NCI-H69 (cell line): ENCODE measurements at places on chromosomes 5 and 9.
A peak's percentile ranks its signal among the peaks of the same experiment; 100 is the strongest.

- DNase-seq, result no peak
Measured at GRCh38 chr9:94563548-94563947, 8.7 kb downstream of the PCAT7 start.

GRCh38 chr9:87783180-87783579 lies 57.3 kb downstream of the CTSL start:
- no peak for DNase-seq

DNA sequence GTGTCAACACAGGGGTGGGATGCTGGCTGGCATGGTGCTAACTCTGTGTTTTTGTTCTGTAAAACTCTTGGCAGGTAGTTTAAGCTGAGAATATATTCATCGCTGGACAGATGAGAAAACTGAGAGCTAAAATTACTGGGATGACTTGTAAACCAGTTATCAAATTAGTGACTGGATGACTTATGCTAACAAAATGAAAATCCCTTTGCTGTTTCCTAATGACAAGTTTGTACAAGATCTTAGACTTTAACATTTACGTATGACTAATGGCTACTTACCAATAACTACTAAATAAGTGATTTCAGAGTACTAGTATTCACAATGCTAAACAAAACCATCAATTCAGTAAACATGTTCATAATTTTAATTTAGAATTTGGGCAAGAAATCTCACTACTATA lies 854.8 kb upstream of the ARRDC3 start:
- no peak for DNase-seq

- no peak for DNase-seq
Measured at GRCh38 chr5:57137401-57137800, 36.5 kb upstream of the GPBP1 start.

GRCh38 chr9:20725675-20726074 lies 41.6 kb downstream of the FOCAD start:
- peak; percentile 19 for DNase-seq

GRCh38 chr9:97473717-97474116 lies 27.7 kb upstream of the TMOD1 start:
- no peak for DNase-seq
